ENCODE measurements at places on chromosomes 4 and X.

GRCh38 chrX:47351706-47352105 is 18.7 kb upstream of the ZNF157 start:
- DNase-seq = no peak

DNA sequence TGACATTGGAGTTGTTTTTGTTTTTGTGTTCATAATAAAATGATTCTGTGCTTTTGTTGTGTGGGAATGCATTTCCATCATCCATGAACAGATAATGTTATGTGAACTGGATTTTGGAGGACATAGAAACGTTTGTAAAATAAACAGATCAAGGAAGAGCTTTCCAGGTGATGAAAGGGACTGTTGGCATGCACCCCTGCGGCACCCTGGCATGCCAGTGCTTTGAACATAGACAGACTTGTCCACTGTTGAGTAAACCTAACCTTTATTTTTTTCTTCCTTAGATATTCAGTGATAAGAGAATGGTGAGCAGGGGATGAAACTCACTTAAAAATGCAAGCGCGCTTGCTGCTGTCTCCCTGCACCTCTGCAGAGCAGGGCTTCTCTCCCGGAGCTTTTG is 59.8 kb downstream of the TRAPPC11 start:
- DNase-seq = no peak

DNA sequence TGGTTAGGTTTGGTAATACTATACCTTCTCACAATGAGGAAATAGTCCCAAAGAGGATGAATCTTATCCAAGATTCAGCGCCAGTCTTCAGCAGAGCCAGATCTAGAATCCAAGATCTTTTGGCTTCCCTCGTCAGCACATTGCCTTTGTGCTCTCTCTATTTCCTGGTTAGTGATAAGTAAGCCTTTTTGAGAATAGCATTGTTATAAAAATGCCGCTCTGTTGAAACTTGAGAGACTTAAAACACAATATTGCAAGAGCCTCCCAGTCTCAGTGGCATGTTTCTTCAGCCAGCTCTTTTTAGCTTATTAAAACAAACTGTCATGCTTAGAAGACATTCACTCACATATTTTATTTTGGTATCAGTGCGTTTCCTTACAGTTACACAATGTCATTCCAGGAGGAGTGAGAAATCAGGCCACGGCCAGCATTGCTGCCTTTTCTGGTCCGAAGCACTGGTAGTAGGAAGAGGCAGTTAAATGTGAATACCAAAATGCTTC is 141.4 kb downstream of the KLHL8 start:
- DNase-seq = no peak

- DNase-seq = peak; percentile 70
These were observed 167.2 kb downstream of the NPNT start for GRCh38 chr4:106062452-106062875.

GRCh38 chr4:142021761-142022160 is 385.4 kb downstream of the IL15 start:
- no peak for DNase-seq

- no peak for DNase-seq
These were observed 151.3 kb upstream of the FAM47C start for GRCh38 chrX:36856849-36857248.

- no peak for DNase-seq
These were observed 7.4 kb upstream of the TNIP2 start for GRCh38 chr4:2763511-2763967.

- no peak for DNase-seq
These were observed 63.9 kb downstream of the HPGDS start for GRCh38 chr4:94278781-94279180.

- DNase-seq = no peak
These were observed 43.3 kb downstream of the DHRSX start for GRCh38 chrX:2457289-2458133.

DNA sequence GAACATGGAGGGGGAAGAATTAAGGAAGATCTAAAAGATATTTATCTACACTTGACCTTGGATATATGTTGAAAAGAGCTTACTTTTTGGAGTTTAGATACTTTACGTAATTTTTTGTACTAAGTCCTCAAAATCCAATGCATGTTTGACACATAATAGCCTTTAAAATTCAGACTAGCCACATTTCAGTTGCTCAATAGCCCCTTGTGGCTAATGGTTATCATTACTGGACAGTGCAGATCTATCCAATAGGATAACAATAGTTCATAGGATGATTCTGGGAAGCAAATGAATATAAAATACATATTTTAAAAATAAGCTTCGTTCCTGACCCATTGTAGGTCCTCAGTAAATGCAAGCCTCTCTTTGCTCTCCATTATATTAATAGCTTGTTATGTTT is 13.8 kb downstream of the AP1AR start:
- peak; percentile 11 for DNase-seq

DNA sequence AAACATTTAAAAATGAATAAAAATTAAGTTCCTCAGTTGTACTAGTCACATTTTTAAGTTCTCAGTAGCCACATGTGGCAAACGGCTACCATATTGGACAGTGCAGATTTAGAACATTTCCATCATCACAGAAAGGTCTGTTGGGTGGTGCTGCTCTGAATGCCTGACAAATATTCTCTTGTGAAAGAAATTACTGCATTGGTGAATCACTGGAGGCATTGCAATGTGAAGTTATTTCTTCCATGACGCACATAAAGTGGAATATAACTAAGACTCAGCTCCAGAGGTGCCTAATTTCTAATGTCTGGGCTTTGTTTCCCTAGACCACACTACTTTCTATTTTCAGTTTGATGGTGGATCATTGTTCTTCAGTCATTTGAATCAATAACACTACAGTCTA is 44.9 kb downstream of the CLNK start:
- DNase-seq = no peak

DNA sequence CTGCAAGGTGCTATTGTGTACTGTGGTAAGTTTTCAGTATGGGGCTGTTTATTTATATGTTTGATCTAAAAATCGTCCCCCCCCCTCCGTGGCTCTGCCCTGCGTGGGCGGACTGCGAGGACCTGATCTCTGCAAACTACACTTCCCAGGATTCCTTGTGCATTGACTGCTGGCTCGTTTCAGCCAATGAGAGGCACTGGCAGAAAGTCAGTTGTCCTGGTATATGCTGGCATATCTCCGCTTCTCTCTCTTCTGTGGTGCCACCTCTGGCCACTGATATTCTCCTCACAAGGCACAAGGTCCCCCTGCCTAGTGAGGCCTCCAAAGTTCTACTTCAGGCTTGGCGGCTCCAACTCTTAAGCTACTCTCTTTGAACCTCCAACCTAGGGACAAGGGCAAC is 168.8 kb upstream of the ZFP42 start:
- no peak for DNase-seq

DNA sequence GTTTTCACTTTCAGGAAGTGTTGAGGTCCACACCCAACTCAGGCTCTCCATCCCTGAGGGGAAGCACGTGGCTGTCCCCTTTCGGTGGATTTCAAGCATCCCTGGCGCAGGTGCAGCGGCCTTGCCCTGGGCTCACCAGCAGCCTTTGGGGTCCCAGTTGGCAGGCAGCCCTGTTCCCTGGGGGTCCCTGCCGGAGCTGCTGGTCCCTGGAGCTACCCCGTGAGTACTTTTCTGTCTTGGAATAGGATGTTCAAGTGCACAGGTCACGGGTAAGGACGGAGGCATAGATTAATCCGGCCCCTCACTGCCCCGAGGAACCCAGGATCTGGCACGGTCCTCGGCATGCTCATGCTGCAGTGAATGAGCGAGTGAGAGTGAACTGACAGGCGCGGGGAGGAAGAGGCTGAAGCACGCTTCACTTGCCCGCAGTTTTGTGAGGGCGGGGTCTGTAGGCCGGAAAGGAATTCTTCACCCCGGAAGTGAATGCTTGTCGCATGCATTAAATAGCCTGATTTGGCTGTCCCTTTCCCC is 117.2 kb upstream of the FAT1 start:
- peak; percentile 80 for DNase-seq

- DNase-seq = peak; percentile 54
These were observed 23.6 kb upstream of the TBC1D14 start for GRCh38 chr4:6885953-6886557.

GRCh38 chr4:118268780-118269179 is 84.0 kb downstream of the PRSS12 start:
- DNase-seq = no peak

DNA sequence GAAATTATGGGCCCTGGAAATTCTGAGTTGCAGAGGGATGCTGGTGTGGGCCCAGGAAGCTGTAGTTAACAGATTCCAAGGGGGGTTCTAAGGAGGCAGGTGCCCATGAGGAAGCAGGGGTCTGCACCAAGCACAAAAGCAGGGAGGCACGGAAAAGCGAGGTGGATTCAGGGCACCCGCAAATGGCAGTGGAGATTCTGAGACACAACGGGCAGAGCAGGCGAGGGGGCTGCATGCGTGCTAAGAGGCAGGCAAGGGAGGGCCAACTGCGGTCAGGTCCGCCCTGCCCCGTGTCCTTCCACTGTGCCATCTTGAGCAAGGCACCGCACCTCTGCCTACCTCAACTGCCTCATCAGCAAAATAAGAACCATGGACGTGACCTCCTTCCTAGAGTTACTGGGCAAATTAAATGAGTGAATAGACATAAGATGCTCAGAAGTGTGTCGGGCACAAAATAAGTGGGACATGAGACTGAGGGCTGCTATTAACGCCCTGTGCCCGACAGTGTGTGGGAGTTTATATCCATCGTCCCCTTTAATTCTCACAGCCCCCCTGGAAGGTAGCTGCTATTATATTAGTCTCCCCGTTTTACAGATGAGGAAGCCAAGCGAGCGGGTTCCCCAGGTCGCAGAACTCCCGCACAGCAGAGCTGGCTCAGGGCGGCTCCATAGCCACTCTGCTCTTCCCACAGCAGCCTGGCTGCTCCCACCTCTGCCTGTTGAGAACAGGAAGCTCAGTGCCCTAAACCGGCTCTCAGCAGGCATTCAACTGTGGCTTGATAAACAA is 67.6 kb downstream of the PPP2R2C start:
- no peak for DNase-seq

DNA sequence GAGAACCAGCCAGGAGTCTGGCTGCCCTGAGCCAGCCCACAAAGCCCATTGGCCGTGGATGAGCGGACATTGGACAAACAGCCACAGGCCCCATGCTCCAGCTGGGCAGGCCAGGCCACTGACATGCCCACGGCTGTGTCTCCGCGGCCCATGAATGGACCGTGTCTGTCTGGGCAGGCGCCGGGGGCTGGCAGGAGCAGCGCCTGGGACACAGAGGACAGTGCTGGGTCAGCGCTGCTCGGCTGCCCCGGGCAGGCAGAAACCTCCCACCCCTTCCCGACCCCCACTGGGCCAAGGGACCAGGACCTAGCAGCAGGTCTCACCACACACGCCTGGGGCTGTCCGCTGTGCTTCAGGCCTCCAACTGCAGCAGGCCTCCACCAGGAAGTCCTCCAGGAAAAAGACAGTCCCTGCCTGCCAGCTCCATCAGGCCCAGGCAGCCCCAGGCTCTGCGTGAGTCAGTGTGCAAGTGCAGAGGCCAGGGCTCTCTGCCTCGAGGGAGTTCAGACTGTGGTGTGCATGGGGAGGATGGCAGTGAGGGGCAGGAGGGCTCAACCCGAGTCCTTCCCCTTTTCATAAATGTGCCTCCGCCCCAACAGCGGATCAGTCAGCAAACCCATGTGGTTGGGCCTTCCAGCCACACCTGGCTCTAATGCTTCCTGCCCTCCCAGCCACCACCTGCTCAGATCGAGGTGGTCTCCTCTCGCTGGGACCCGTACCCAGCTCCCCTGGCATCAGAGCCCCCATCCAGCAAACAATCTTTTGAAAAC is 17.2 kb upstream of the FGFR3 start:
- peak; percentile 12 for DNase-seq

DNA sequence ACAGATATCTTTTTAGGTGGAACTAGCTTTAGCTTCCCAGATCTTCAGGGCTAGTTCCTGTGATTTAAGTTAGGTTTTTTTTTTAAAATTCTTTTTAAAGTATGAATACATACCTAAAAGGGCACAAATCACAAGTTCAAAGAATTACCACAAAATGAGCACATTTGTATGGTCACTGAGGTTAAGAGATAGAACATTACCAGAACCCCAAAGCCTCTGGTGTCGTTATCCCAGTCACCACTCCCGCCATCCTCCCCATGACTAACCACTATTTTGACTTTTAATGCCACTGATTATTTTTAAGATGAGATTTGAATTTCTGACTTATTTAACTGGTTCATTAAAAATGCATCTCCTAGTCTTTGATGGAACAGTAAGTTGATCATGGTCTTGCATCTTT is 5.4 kb downstream of the PGK1 start:
- DNase-seq = no peak

DNA sequence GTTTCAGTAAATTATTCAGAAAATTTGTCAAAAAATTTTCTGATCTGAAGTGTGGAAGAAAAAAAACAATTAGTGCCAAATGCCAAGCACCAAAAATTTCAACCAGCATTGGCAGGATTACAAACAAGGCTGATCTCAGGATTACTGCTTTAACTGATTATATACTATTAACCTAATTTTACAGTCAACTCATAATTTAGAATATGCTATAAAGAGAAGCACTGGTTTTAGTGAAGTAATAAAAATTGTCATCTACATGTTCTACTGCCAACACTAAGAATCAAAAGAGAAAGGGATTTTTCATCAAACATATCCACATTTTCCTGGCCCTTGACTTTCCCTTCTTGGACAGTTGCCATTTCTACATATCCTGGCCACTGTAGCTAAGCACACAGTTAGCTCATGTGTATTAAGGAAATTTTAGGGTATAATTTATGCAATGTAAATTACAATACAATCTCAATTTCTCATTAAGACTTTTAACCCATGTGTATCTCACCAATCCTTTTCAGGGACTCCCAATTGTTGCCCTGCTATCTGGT is 33.8 kb downstream of the THOC2 start:
- DNase-seq = no peak

GRCh38 chr4:158857951-158858350 is 89.1 kb downstream of the FNIP2 start:
- no peak for DNase-seq

- no peak for DNase-seq
These were observed 118.9 kb downstream of the SORCS2 start for GRCh38 chr4:7311205-7311604.

- DNase-seq = no peak
These were observed 218.9 kb downstream of the MID1IP1 start for GRCh38 chrX:39020051-39020669.

- no peak for DNase-seq
These were observed 1.4 kb downstream of the CLDN22 start for GRCh38 chr4:183318656-183319055.

GRCh38 chrX:142977128-142977914 is 48.4 kb upstream of the SPANXN4 start:
- no peak for DNase-seq

GRCh38 chr4:110183058-110183457 is 15.4 kb downstream of the ELOVL6 start:
- no peak for DNase-seq

DNA sequence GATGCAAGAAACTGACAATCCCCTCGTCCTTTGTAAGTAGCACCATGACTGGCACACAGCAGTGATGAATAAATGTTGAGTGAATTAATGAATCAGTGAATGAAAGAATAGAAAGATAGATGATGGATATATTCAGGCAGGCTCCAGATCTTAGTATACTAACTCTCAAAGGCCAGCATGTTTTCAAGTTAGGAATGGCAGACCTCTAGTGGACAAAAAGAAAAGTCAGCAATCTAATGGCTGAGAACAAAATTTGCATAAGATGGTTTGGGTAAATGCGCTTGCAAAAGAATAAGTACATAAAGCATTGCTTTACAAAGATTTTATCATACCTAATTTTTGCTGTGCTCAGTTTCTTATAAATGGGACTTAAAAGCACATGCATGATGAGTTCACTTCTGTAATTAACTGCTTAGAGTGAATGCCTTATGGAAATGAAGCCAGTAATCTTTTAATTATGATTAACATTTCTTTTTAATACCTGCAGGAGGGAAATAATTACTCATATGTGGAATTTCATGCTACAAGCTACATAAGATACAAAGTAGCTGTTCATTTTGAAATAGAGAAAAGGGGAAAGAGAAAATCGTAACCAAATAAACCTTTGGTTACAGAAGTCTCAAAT is 126.9 kb upstream of the GPRIN3 start:
- peak; percentile 41 for DNase-seq
